ENCODE measurements at places on chromosomes 2 and 18.

DNA sequence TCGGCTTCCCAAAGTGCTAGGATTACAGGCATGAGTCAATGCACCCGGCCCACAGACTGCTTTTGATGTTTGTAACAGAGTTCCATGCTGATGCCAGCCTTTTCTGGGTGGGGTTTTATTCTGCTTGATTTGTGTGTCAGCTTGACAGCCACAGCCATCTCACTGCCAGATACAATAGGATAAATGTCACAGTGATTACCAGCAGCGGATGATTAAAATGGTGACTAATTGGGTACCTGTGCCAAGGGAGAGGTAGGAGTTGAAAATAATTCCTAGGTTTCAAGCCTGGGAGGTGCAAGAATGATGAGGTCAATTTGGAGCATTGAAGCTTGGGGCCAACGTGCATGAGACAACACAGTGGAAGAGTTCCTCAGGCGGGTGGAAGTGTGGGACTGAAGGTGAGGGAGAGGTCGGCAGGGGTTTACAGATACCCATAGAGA, 39.4 kb downstream of the SH2D6 start:
- DNase-seq, result no peak

DNA sequence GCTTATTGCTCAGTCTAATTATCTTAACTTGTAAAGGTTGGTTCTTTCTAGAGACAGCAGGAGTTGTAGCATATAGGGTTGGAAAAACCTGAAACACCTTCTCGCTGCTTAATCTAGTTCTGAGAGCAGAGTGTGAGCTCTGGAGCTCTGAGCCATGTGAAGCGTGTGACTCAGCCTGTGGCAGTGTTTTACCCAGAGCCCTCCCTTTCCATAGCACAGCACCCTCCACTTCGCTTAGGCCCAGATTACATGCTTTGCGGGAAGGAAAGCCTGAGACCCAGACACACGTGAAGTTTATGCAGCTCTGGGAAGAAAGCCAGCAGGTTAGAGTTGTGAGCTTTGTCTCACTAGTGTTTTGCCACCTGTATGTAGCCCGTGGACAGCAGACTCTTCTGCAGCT, 74.5 kb downstream of the INPP4A start:
- DNase-seq, result no peak

- DNase-seq, result peak; percentile 93
Observed at GRCh38 chr2:148903979-148904378, 29.0 kb downstream of the KIF5C start.

GRCh38 chr2:71721362-71721665, 268.0 kb downstream of the DYSF start:
- no peak for DNase-seq
